ENCODE measurements at places on chromosomes 4 and X. TPM values are rescaled to one million over a fixed set of nuclear protein-coding genes. Genes with fewer than 3 reads are reported as not detected.

- no peak for DNase-seq
These were observed 13.2 kb upstream of the COX7B2 start for GRCh38 chr4:46922205-46922604.

DNA sequence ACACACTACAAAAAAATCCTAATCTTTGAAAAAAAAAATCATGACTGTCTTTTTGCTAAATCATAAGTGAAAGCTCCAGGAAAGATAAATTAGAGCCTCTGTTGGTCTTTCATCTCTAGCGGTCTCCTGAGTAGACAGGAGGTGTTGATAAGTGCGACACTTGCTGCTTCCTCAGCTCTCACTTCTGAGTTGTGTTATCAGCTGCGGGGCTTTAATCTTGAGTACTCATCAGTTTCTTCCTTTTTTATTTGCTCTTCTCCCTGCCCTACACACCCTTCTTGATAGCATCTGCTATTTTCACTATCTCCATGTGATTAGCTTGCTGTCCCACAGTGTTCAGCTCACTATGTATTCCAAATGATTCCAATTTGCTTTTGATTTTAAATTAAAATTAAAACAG is 1449.2 kb downstream of the C4orf33 start:
- DNase-seq = no peak

DNA sequence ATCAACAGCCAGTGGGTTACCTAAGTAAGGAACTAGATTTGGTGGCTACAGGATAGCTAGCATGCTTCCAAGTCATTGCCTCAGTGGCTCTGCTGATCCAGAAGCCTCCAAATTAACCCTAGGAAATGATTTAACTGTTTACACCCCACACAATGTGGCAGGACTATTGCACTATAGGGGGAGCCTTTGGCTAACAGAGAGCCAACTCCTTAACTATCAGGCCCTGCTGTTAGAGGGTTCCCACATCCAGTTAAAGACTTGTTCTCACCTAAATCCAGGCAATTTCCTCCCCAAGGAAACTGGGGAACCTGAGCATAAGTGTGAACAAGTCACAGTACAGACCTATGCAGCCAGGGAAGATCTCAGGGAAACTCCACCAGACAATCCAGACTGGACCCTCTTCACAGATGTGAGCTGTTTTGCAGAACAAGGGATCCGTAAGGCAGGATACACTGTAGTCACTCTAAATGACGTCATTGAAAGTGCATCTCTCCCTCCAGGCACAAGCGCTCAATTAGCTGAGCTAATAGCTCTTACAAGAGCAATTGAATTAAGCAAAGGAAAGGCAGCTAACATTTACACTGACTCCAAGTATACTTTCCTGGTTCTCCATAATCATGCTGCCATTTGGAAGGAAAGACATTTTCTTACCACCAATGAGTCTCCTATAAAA is 185.3 kb upstream of the SPOCK3 start:
- DNase-seq = no peak

GRCh38 chr4:140635606-140636005 is 66.8 kb upstream of the UCP1 start:
- DNase-seq = peak; percentile 13

DNA sequence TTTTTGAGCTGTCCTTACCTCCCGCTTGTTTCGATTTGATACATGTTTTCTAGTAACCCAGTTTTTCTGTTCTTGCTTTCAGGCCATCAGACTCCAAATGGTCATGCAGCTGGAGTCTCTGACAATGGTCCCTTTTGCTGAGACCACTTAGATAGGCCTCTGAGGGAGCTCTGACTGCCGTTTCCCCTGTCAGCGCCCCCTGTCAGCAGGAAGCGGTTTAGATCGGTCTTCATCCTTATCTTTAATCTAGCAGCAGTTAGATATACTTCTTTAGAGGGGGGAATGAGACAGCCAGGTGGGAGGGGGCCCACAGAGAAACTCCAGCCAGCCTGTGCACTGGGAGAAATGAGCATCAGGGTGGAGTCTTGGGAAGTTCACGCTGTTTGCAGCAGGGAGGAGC is 457.9 kb downstream of the GPAT3 start:
- no peak for DNase-seq

DNA sequence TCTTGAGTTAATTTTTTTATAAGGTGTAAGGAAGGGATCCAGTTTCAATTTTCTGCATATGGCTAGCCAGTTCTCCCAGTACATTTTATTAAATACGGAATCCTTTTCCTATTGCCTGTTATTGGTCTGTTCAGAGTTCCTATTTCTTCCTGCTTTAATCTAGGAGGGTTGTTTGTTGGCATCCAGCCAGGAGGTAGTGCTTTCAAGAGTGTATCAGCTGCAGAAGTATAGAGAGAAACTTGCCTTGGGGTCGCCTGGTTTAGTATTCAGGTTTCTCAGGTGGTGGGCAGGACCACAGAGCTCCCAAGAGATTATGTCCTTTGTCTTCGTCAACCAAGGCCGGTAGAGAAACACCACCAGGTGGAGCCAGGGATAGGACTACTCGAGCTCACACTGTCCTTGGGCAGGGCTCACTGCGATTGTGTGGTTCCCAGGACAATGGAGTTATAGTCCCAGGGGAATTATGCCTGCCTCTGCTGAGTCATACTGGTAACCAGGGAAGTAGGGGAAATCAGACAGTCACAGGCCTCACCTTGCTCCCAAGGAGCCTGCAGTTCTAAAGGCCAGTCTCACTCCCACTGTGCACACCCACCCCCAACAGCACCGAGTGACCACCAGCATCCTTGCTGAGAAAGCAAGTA is 168.1 kb downstream of the VSIG4 start:
- peak; percentile 54 for DNase-seq

DNA sequence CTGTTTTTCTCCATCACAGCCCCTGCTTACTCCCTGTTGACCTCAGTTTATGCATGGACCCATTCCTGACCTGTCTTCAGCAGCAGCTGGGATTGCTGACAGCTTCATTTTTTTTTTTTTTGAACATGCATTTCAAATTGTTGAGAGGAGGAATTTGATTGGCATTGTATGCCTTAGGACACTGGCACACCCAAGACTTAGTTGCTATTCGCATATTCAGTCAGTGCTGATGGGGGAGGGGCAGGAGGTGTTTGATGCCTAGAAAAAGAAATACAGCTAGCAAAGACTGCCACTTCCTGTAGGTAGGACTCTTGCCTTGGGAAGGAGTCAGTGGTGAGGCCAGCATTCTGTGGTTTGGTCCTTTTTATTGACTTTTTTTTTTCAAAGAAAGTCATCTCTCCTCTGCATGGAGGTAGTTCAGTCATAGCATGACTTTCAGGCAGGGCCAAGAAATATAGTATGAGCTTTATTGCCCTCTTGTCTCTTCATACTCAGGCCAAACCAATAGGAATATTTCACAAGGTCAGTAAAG is 33.6 kb upstream of the XK start:
- no peak for DNase-seq

GRCh38 chrX:126551725-126552312 is 795 bp downstream of the DCAF12L1 start:
- DNase-seq = no peak

DNA sequence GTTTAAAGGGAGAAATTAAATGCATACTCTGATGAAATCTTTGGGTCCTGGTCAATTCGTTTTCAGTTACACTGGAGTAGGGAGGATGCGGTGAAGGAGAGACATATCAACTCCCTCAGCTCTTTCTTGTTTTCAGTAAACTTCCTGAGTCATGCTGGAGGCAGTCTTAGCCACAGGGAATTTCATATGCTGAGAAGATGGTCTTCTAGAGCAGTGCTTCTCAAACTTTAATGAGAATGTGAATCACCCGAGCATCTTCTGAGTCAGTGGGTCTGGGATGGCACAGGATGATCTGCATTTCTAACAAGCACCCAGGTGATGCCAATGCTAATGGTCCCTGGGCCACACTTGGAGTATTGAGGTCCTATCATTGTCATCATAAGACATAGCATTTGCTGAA is 214.5 kb downstream of the KIT start:
- DNase-seq = no peak

DNA sequence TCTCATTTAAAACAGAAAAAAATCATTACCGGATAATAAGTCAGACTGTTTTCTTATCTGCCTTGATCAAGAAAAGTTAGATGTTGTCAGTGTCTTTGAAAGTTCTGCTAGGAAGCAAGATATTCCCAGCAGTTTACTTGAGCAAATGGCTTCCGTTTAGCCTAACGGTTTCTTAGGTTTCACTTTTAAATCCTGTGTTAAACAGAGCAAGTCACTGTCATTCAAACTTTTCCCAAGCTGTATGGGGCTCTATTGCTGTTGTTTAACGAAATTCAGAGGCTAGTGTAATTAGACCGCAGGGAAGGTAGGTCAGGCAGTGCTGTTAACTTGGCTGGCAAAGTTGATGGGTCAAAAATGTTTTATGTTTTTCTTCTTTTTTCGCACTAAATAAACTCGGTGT is 80.3 kb upstream of the NEIL3 start:
- no peak for DNase-seq

GRCh38 chr4:148735432-148736155 is 293.4 kb upstream of the NR3C2 start:
- no peak for DNase-seq

- no peak for DNase-seq
These were observed 66.1 kb downstream of the NHSL2 start for GRCh38 chrX:71976753-71977152.

DNA sequence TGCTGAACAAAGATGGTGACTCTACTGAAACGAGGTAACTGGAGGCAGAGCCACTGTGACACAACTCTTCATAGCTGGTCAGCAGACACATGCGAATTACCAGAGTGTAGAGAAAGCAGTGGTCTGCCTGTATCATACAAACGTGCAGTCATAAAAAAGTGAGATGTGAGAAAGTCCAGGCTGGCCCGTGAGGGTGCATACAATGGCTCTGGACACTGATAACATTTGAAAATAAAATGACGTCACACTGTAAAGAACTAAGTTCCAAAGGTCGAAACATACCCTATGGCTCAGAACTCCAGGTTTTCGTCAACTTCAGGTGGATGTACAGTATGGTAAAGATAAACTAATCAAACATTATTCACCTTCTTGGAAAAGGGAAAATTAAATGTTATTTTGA is 95.7 kb downstream of the SHISA3 start:
- DNase-seq = no peak

DNA sequence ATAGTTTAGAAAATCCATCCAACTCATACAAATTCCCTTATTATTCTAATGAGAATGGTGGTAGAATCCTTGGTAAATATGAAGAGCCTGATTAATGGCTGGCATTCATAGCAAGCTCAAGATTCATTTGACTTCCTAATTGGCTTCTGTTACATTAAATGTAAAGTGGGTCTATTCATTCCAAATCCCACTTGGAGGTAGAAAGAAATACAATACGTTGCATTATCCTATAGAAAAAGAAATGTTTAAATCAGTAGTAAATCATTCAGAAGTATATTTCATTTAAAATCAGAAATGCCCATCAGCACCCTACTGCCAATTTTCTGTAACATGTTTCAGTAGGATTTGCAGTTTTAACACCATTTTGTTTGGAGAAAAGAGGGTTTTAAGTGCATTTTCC is 6.7 kb downstream of the ADGRG4 start:
- DNase-seq = no peak

DNA sequence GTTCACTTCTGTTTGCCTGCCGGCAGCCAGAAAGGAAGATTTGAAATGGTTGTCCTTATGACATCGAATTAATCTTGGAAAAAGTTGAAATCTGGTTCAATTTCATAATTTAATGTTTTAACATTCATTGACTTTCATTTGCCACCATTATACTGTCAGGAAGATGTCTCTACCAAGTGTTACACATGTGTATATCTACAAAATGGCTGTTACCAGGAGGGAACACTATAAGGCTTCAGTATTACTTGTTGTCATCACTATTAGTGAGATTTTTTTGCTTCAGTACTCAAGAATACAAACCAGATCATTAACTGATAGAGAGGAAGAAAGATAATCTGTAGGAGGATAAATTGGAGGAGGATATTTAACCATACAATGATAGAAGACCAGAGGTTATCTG is 71.2 kb downstream of the TSPAN7 start:
- no peak for DNase-seq

GRCh38 chr4:106690487-106690886 is 321.9 kb upstream of the GIMD1 start:
- no peak for DNase-seq

- no peak for DNase-seq
These were observed 75.3 kb upstream of the C1QTNF7 start for GRCh38 chr4:15352524-15352923.

- DNase-seq = peak; percentile 18
These were observed 45.0 kb upstream of the SH3RF1 start for GRCh38 chr4:169315530-169316343.

DNA sequence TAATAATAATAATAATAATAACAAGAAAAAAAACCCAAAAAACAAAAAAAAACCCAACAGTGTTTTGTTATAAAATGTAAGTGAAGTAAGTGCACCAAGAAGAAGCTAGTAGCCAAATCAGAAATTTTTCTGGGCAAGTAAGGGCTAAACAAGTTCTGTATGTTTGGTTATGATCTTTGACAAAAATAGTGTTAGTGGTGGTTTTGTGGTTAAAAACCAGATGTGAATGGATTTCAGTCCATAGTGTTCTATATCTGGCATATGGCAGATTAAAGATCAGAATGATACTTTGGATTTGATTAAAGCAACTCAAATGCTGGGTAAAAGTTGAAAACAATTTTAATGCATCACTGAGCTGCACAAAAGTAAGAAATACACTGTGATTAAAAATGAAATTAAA is 116.5 kb upstream of the NDST4 start:
- DNase-seq = no peak

DNA sequence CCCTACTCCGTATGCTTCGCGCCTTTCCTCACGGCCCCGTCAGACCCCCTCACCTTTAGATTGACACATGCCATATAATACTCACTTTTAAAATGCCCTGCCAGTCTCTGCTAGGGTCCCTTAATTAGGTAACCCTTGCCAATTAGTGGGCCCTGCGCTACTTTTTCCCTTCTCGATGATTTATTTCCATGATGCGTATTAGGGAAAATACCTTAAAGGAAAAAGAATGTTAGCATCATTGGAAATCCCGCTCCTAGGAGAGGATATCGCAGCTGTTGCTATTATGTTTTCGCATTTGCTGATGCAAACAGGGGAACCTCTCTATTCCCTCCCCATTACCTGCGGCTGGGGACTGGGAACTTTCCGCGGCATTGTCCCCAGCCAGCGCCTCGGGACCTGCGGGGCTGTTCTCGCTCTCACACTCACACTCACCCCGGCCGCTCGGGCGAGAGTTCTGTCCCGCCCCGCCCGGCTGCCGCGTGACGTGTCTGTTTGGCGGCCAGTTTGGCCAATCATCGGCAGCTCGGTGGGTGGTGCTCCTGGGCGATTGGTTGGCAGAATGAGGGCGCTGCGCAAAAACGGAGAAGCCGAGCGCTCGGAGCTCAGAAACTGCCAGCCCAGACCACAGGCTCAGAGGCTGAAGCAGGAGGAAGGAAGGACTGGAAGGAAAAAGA is at the start of gene PCDH10:
Gene PCDH10, plus strand, starts transcription at position 605 of the 674 bp plus-strand sequence. CDS start 847 bp downstream, outside the sequence.
- peak; percentile 89 for DNase-seq

Gene PCDH7
- 38.1 TPM for total RNA-seq

Gene COX7B2
- not detected for total RNA-seq

Gene RNF128
- 13.0 TPM for total RNA-seq

Gene PRR27
- total RNA-seq = not detected

Gene TCP11X2
- total RNA-seq = not detected

Gene POLN
- total RNA-seq = 0.10 TPM

Gene ASB12
- total RNA-seq = not detected

Gene MAGEA2B
- total RNA-seq = not detected

Gene CT83
- not detected for total RNA-seq

Gene HDX
- 2.1 TPM for total RNA-seq
